ENCODE measurements at places on chromosomes 3 and 15.
A peak's percentile ranks its signal among the peaks of the same experiment; 100 is the strongest.

GRCh38 chr15:63276342-63277037, 915 bp upstream of the APH1B start:
- peaks cover 7% of the 10 kb centered on the region for H3K36me3 ChIP-seq
- peaks cover 21% of the 10 kb centered on the region for H3K4me1 ChIP-seq
- H3K4me3 ChIP-seq: peak overlapping the region; percentile 88
- H3K27ac ChIP-seq: peak overlapping the region; percentile 91

GRCh38 chr3:73321286-73321999, 260.0 kb downstream of the EBLN2 start:
- H3K4me3 ChIP-seq: no peak overlapping the region
- H3K27ac ChIP-seq: no peak overlapping the region
- no peaks in the 10 kb centered on the region for H3K4me1 ChIP-seq

- no peak overlapping the region for H3K4me3 ChIP-seq
- no peak for DNase-seq
- H3K36me3 ChIP-seq: no peaks in the 10 kb centered on the region
- no peaks in the 10 kb centered on the region for H3K4me1 ChIP-seq
Observed at GRCh38 chr3:150133293-150133692, 162.6 kb upstream of the PFN2 start.

- no peaks in the 10 kb centered on the region for H3K27me3 ChIP-seq
- no peak overlapping the region for H3K27ac ChIP-seq
- no peak overlapping the region for H3K4me3 ChIP-seq
- DNase-seq: no peak
- H3K4me1 ChIP-seq: no peaks in the 10 kb centered on the region
- H3K36me3 ChIP-seq: peaks cover 11% of the 10 kb centered on the region
Observed at GRCh38 chr3:45426161-45426560, 37.8 kb downstream of the LARS2 start.

- H3K27me3 ChIP-seq: no peaks in the 10 kb centered on the region
- H3K36me3 ChIP-seq: no peaks in the 10 kb centered on the region
- H3K27ac ChIP-seq: no peak overlapping the region
- no peak overlapping the region for H3K4me3 ChIP-seq
- peak; percentile 26 for DNase-seq
Observed at GRCh38 chr3:13715167-13715954, 164.5 kb downstream of the WNT7A start.
